ENCODE measurements at places on chromosomes 6 and 20.

GRCh38 chr6:72348926-72349325 is 272.9 kb upstream of the KCNQ5 start:
- DNase-seq, result no peak

GRCh38 chr6:36414481-36414880 is 27.0 kb upstream of the ETV7 start:
- no peak for DNase-seq

GRCh38 chr6:43738267-43738676 is 31.7 kb upstream of the VEGFA start:
- no peak for DNase-seq

- DNase-seq, result no peak
Observed at GRCh38 chr6:92779746-92780145, 639.6 kb downstream of the EPHA7 start.

DNA sequence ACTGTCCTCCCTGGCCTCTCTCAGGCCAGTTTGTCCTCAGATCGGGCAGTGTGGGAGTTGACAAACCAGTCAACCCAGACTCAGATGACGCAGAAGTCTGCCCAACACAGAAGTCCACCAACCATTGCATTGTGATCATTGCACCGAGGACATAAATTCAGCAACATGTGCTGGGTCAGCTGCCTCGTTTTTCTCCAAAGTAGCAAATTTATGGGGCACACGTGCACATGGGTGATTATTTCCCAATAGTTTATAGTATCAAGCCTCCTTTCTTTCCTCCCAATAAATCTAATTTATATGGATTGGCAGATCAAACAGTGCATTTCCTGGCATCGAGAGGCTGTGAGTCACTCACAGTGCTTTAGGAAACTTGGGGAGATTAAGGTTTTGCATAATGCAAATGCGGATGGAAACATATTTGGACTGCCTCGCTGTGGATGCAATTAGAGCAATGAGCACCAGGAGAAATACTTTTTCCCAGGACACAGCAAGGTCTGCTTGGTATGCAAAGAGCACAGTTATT is 413.7 kb upstream of the SULF2 start:
- DNase-seq, result no peak

GRCh38 chr20:43798291-43799149 is 71.7 kb upstream of the GTSF1L start:
- DNase-seq, result peak; percentile 21

DNA sequence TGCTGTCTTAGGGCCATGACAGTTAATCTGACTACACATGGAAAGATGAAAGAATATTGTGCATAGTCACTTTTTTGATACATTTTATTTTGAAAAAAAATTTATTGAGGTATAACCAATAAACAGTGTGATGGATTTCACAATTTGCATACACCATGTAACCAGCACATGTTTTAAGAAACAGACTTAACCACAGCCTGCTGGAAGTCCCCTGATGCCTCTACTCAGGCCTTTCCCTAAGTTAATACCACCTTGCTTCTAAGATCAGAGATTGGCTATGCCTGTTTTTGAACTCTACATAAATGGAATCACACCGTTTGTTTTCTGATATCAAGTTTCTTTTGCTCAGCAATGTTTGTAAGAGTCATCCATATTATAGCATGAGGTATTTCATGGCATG is 136.3 kb downstream of the CFAP61 start:
- DNase-seq, result no peak

GRCh38 chr20:51327251-51327841 is 215.2 kb downstream of the NFATC2 start:
- DNase-seq, result no peak

GRCh38 chr20:63274381-63275228 is 2.0 kb downstream of the ARFGAP1 start:
- no peak for DNase-seq

- DNase-seq, result no peak
Observed at GRCh38 chr6:152634773-152635172, 2.4 kb downstream of the SYNE1 start.

GRCh38 chr6:44580901-44581300 is 193.4 kb downstream of the CDC5L start:
- no peak for DNase-seq

GRCh38 chr20:43844778-43845614 is 69.7 kb upstream of the TOX2 start:
- no peak for DNase-seq

- no peak for DNase-seq
Observed at GRCh38 chr20:50695135-50695872, 4.0 kb upstream of the RIPOR3 start.

DNA sequence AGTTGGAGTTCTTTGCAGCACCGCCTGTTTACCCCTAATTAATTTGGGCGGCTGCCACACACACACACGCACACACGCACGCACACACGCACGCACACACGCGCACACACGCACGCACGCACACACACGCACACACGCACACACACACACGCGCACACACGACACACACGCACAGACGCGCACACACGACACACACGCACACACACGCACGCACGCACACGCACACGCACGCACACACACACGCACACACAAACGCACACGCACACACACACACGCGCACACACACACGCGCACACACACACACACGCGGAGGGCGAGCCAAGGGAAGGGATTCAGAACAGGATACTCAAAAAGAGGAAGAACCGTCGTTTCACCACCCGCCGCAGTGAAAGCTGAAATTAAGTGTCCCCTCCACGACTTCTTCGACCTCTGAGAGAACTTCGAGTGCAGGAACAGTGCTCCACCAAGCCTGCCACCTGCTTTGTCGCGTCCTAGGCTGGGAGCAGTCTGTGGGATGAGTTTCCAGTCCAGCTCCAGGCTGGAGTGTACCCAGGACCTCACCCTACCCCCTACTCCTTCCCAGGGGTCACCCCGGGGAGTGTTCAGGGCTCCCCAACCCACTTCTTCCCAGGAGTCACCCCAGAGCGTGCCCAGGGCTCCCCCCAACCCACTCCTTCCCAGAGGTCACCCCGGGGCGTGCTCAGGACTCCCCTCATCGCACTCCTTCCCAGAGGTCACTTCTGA is 1.1 kb downstream of the RNASET2 start:
- DNase-seq, result peak; percentile 12

- DNase-seq, result no peak
Observed at GRCh38 chr6:96304997-96305396, 216.6 kb upstream of the UFL1 start.

GRCh38 chr6:99745651-99746050 is 139.0 kb downstream of the PRDM13 start:
- no peak for DNase-seq

DNA sequence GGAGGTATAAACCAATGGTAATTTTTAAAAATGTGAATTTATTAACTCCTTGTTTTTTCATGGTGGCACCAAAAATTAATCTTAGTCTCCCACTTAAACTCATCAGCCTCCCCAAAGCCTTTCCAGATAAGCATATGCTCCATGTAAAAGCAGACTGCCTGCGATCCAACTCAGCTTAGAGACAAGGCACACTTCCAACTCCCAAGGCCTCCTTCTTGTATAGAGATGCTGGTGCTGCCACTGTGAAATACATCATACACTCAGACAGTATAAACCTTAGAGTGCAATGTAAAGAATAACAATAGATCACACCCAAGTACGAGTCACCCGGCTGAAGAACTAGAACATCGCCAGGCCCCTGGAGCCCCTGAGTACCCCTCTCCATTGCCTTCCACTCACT is 2.0 kb downstream of the ANKRD6 start:
- DNase-seq, result no peak

DNA sequence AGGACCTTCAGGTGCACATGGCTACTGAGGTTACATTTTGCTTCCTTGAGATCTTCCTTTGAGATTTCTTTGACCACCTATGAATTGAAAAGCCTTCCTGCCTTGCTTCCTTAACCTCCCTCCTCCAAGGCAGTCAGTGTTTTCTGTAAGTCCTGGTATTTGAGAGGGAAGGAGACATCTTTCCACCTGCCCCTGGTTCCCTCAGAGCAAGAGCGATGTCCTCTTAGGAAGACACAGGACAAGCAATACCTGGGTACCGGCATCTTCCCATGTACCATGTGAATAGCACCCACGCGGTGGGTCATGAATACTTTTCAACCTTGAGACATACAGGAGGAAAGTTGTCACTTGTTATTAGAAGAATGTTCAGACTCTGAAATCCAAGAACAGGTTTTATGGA is 37.1 kb downstream of the GINS1 start:
- DNase-seq, result no peak

- no peak for DNase-seq
Observed at GRCh38 chr6:139569566-139569965, 195.1 kb upstream of the CITED2 start.

DNA sequence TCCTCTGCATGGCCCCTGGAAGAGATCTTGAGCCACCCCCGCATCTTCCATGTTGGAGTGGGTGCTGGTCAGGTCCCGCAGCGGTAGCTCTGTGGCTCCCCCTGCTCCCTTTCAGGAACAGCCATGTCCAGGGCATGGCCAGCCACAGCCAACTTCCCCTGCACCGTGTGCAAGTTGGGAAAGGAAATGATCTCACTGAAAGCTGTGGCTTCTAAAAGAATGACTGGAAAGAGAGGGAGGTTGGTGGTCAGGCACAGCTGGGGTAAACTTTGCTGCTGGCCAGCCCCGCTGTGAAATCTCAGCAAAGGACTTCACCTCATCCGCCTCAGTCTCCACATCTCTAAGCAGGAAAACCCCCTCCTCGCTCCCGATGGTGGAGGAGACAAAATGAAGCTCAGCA is 153.6 kb upstream of the CST7 start:
- no peak for DNase-seq

DNA sequence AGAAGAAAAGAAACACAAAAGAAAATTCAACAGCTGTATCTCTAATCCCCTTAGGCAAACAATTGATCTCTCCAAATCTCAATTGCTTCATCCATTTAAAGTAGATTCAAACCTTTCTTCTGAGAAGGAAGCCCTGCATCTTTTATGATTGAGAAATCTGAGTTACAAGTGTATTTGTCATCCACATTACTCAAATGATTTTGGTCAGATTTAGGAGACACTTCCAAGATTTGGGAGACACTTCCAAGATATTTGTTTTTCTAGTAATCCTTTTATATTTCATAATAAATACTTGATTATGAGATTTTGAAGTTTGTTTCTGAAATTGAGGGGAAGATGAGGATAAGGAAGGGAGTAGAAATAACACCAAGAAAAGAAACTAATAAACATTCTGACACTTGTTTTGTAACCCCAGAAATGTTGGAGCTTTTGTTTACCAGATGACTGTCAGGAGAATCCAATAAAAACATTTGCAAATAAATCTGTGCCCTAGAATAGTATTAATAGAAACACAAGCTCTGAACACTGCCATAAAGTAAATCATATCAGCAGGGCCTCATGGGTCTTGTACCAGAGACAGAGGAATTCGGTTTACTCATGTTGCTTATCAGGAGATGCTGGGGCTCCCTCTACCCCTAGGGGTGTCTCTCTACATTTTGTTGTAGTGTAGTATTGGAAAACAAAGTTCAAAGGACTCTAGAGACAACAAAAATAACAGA is 314.3 kb upstream of the NT5E start:
- DNase-seq, result no peak

DNA sequence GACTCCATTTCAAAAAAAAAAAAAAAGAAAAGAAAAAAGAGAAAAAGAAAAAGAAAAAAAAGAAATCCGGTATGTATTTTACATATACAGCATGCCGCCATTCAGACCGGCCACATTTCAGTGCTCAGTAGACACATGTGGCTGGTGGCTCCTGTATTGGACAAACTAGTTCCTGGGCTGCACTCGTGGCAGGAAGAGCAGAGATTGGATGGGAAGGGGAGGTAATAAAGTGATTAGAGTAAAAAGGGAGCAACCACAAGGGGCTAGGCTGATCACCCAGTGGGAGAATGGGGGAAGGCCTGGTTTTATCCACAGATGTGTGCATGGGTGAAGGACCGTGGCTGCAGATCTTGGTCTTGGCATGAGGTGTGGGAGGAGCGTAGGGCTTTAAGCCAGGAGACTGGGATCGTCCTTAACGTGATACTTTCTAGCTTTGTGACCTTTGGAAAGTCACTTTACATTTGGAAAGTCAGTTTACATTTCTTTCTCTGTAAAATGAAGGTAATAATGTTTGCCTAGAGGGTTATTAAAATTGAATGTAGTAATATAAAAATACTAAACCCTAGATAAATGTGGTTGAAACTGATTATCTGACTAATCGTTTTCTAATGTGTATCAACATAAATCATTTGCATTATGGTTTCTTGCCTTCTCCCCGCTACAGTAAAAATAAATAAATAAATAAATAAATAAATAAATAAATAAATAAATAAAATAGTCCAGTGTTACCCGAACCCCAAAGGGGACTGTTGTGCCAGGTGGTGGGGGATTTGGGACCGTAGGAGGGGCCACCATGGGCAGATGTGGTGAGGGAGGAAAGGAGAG is 869 bp upstream of the TRIM15 start:
- DNase-seq, result no peak

DNA sequence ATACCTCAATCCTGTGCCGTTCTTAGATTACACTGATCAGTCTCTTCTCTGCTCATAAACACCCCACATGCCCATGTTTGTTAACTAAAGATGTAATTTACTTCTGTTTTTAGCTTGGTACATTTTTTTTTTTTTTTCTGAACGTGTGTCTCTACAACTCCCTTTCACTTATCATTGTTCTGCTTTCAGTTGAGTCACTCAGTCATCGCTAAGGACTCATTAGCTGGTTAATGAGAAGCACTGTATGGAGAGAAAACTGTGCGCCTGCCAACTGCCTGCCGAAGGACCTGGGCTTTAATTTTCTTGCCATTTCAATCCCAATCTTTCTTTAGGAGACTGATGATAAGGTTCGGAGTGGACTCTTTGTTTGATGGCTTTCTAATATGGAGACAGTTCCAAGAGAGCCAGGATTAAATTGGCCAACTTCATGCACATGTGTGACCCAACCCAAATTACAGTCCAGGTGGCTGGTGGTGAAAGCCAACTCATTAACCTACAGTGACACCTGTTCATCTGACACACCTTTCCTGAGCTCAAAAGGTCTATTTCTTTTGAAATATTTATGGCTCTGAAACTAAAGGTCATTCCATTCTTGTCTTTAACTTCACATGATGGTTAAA is 334.1 kb downstream of the BCKDHB start:
- DNase-seq, result no peak

DNA sequence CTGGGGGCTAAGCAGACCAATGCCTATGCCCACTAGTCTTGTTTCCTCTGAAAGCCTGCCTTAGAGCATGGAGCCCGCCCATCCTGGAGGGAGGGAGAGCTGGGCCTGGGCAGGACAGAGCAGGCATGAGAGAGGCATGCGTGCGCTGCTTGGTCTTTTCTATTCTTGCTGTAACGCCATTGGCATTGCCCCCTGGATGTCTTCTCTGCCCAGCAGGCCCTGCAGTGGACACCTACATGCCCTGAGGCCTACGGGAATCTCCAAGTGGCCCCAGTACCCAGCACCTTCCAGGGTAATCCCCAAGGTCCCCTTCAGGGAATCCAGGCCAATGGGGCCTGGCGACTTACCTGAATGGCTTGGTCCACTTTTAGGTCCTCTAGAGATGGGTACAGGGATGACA is 8.9 kb downstream of the SDCBP2 start:
- no peak for DNase-seq

DNA sequence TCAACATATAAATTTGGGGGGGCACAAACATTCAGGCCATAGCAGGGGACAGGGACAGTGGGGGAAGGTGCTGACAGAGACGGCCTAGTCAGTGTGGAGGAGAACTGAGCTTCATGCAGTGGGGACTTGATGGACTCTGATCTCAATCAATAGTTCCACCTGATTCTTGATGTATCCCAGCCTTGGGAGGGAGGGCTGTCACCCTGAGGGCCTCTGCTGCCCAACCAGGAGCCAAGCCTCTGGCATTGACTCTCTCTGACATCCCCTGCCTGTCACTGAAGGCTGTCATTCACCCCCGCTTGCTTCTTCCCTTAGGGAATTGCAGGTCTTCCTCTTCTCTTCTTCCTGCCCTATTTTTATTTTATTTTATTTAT is 180.6 kb upstream of the TAB2 start:
- DNase-seq, result no peak

GRCh38 chr6:110468731-110469130 is 7.7 kb downstream of the SLC22A16 start:
- DNase-seq, result no peak
